Cortex of kidney (tissue), 1 donor: ENCODE measurements at places on chromosomes 11 and 22.

GRCh38 chr11:67071420-67072284 lies 15.0 kb downstream of the RHOD start:
- no peak for DNase-seq

- no peak for DNase-seq
Measured at GRCh38 chr22:39301926-39302325, 17.5 kb downstream of the RPL3 start.

DNA sequence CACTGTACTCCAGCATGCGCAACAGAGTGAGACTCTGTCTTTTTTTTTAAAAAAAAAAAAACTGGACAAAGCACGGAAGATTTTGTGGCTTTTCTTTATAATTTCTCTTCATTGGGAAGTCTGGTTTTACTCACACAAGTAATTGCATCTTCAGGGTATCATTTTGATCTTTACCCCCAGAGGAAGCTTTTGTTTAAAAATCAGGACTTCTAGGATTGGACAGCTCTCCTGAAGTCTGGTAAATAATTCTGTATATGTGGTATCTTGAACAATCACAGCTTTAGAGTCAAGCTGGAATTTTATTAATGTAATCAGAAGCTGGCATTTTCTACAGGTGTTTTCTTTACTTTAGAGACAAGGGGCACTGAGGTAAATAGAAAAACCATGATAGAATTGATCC lies 208.1 kb upstream of the NARS2 start:
- DNase-seq: no peak

DNA sequence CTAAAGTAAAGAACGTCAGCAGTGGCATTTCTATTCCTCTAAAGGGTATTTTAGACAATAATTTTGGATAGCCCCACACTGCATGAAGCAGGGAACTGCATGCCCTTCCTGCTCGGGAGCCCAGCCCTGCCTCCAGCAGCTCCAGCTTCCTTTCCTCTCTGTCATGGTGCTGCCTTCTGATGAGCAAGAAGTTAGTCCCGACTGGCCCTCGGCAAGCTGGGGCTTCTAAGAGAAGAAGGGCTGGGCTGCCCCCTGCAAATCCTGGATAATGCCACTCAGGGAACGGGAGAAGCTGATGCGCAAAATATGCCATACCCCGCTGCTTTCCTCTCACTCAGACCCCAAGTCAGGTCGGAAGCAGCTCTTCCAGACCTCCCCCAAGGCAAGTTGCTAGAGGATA lies 296.4 kb downstream of the ETS1 start:
- DNase-seq: no peak

- no peak for DNase-seq
Measured at GRCh38 chr11:10730151-10730550, 20.9 kb upstream of the CTR9 start.
